ENCODE measurements at places on chromosomes 6 and 20. TPM values are rescaled to one million over a fixed set of nuclear protein-coding genes. Genes with fewer than 3 reads are reported as not detected.

DNA sequence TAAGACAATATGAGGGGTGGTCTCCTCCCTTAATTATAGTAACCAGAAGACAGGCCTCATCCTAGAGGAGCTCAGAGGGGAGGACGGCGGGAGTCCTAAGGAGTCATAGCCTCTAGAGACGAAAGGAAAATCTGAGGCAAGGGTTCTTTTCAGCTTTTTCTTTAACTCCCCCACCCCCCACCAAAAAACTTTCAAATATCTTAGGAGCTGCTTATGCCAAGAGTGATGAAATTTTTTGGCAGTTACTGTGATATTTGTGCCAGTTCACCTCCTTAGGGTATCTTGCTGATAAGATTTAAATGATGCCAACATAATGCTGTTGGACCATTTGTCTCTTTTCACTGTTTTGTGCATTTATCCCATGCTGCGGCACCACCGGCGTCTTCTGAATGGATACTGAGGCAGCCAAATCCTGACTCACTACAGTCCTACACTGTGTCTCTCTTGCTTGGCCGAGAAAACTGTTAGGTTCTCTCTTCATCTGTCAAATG is 44.5 kb upstream of the DSE start:
- DNase-seq: no peak

DNA sequence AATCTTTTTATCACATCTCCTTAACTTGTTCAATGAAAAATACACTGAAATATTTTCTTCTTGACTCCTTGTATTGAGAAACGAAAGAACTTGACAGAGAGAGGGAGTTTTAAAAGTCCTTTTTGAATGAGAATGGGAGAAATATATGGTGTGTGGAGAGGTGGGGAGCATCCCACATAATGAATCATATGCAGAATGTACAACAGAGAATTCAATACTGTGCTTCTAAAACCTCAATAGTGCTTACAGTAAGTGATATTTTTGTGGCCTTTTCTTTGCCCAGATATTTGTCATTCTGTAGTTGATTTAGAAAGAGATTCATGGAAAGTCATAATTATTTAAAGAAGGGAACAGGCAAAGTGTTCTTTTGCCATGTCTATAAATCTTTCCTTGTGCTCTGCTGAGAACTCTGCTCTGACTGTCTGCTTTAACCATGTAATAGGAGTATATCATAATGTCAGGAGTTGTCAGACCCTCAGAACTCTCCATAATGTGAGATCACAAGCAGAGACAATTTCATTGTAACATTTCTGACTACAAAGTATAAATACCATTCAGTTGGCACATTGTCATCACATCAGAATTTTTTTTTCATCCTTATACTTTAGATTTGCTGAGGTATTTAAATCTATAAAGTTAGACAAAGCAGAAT is 32.8 kb upstream of the HS3ST5 start:
- DNase-seq: no peak

DNA sequence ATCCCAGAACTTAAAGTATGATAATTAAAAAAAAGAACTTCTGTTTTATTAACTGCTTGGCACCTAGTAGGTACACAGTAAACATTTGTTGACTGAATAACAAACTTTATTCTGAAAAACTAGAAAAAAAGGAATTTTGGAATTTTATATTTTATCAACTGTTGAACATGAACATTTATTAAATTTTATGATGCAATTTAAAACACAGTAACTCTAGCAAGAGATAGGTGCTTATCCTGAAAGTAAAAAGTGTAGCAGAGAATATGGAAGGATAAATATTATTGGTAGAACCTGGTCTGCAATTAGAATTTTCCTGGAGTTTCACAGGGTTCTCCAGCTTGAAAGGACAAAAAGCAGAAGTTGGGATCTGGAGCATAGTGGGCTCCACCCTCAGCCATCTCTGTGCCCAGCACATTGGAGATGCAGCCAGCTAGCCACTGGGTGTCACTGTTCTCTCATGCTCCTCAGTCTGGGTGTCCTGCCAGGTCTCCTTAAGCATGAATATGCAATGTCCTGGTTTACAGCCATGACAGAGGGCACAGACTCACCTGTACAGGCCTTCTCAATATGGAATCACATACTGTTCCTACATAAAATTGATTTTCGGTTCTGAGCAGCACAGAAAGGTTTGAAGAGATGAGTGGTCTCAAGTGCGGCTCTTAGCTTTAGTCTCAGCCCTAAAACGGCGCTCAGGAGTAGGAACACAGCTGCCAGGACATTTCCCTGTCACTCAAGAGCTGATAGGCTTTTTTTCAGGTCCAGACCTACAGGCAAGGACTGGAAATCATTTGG is 31.7 kb upstream of the IL20RA start:
- DNase-seq: peak; percentile 46

GRCh38 chr6:38100380-38100779 is 280.9 kb downstream of the ZFAND3 start:
- no peak for DNase-seq

DNA sequence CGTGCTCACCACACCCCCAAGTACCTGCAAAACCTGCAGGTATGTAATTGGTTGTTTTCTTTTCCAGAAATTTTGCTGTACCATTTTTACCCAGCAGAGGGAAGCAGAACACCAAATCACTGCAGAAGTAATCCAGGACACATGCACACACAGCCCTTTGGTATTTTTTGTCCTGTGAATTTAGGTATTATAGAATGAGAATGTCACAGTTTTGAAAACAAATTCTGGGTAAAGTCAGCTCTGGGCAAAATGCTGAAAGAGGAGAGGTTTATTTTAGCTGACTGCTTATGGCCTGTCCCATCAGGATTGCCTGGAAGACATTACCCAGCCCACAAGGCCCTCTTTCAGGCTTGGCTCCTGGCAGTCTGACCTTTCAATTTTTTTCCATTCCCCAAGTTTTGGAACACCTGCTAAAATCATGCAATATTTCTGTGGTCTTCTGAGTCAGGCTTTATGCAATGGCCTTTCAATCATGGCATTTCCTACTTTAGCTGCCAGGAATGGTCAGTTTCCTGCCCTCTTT is 3.5 kb upstream of the EFHC1 start:
- DNase-seq: peak; percentile 49

DNA sequence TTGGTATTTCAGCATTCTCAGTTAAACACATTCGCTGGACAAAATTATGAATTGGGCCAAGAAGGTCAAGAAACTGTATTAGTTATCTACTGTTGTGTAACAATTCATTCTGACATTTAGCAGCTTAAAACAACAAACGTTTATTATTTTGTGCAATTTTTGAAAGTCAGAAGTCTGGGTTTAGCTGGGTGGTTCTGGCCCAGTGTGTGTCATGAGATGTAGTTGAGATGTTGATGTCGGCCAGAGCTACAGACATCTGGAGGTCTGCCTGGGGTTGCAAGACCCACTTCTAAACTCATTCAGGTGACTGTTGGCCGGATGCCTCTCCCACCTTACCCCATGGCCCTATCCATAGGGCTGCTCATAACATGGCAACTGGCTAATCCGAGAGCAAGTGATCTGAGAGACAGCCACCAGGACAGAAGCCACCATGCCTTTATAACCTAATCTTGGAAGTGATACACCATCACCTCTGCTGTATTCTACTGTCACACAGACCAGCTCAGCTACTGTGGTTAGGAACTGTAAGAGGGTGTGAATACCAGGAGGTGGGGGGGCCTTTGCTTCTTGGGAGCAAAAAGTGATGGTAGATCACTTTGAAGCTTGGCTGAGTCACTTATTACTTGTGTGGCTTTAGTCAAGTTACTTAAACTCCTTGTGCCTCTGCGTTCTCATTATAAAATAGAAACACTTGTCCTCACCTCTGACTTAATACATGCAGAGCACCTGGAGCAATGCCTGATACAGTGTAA is 217.0 kb upstream of the MYLIP start:
- DNase-seq: no peak

DNA sequence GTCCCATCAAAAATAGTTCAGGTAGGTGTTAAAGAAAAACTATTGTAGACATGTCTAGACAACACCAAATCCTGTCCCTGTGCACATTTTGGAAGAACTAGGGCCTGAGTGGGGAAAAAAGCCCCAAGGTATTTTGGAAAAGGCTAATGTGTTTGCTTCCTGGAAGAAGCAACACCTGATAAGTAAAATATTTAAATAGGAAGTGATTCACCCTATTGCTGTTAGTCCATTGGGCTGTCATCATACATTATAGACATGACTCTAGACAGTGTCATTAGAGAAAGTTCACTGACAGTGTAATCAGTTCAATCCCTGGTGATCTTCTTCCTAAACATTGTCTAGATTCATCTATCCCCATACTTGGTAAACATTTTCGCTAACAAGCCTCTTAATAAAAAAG is 465.3 kb downstream of the CBLN4 start:
- no peak for DNase-seq

- no peak for DNase-seq
Observed at GRCh38 chr6:89542866-89543265, 95.7 kb downstream of the LYRM2 start.

DNA sequence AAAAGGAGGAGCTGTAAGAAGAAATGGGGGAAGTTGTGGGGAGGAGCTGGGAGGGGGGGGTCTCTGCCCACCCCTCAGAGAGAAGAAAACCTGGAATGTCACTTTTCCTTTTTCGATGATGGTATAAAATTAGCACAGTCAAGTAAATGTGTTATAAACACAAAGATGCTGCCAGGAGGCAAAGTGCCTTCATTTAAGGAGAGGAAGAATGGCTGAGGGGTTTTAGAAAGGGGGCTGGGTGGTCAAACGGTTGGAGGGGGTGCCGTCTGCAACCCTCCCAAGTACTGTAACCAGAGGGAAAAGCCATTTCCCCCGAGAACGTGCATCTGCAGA is 25.0 kb downstream of the PMEPA1 start:
- DNase-seq: no peak

DNA sequence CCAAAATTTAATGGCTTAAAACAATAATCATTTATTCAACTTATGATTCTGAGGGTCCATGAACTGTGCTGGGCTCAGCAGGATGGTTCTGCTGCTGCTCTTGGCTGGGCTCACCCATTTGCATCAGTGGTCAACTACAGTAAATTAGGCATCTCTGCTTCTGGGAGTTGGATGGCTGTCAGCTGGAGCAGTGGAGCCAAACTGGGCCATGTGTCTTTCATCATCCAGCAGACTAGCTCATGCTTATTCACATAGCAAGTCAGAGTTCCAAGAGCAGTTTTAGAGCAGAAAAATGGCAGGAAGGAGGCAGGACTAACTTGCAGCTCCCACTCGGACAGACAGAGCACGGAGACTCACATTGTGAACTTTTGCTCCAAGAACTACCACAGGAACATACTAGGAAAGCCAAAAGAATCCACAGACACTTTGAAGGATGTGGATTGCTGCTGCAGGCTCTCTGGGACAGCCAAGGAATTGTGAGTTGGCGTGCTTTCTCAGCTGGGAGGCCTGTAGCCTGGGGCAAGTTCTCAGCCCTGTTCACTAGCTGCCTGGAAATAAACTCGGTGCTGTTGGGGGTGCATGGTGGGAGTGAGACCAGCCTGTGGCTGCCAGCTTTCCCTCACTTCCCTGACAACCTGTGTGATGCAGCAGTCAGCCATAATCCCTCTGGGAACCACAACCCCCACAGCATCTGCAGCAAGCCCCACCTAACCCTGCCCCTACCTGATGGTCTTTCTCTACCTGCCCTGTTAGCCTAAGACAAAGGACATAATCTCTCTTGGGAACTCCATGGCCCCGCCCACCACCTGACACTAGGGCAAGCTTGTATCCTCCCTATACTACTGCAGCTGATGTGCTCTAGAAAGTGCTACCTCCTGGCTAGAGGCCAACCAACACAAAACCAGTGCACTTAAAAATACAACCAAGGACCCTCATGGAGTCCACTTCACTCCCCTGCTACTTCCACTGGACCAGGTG is 129.0 kb downstream of the JPH2 start:
- no peak for DNase-seq

- DNase-seq: no peak
Observed at GRCh38 chr20:23232679-23233308, 117.8 kb upstream of the NXT1 start.

GRCh38 chr6:99589290-99589672 is 17.4 kb upstream of the PRDM13 start:
- no peak for DNase-seq

SIRPB1 gene
- total RNA-seq: 0.77 TPM

ZNF311 gene
- 1.3 TPM for total RNA-seq

ALDH5A1 gene
- total RNA-seq: 12.9 TPM

CYP24A1 gene
- total RNA-seq: 0.93 TPM

Data from neural crest cell (in vitro differentiated cells).